ENCODE measurements at places on chromosomes 4 and X.
A peak's percentile ranks its signal among the peaks of the same experiment; 100 is the strongest.

GRCh38 chrX:145848448-145848847, 30.8 kb downstream of the SLITRK2 start:
- DNase-seq = no peak

DNA sequence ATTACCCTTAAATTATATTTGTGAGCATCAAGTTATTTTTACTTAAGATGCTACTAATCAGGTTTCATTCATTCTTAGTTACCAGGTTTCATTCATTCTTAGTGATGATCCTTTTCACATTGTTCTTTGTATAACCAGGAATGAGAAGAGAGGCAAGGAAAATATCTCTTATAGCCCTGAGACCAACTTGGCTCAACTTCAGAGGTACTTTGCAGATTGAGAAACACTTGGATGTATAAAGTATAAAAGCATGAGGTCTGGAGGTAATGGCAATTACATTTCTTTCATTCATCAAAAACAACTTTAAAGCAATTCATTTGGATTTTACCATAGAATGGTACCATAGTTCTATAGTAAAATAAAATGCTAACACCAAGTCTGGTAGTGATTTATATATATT, 231.0 kb downstream of the PRDM5 start:
- peak; percentile 40 for DNase-seq

DNA sequence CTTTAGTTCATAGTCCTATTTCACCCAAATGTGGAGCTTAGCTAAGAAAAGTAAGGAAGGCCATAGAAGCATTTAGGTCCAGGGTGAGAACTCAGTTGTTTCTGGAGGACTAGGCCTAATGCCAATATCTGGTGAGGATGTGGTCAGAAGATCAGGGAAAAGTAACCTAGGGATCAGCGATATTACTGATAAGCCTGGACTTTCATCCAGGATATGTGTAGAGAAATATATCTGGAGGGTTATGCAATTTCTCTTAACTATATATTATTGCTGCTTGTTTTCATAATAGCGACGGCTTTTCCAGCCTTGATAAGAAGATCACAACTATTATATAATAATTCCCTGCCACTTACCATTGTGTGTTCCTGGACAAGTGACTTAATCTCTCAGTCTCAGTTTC, 81.1 kb downstream of the FRAS1 start:
- DNase-seq = no peak

DNA sequence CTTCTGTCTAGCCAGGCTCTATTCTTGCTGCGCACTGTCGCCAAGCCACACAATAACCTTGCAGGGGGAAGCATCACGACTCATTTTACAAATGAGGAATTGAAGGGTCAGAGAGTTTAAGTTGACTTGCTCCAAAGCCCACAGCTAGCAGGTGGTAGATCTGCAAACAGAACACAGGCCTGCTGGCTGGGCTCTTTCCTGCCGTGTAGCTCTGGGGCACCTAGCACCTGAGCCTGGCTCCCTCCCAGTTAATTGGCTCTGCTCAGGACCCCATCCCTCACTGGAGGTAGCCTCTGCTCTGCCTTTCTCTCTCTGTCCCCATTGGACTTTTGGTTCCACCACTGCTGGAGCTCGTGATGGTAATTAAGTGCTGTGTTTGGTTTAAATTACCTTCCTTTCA, 98.5 kb downstream of the NSUN7 start:
- DNase-seq = no peak

DNA sequence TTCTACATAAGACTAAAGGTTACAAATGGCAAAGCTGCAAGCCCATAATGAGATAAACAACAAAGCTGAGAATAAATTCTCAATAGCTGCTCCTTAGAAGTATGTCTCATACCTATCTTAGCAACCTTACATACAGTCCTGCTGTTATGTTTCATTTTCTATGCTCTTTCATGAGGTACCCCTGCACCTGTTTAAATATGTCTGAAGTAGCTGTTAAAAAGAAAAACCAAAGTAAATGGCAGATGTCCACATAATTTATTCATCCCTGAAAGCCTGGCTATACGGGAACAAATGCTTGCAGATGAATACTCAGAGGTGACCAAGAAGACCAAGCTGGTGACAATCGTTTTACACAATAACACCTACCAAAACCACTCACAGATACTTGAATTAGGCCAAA, 22.5 kb downstream of the PPA2 start:
- no peak for DNase-seq

DNA sequence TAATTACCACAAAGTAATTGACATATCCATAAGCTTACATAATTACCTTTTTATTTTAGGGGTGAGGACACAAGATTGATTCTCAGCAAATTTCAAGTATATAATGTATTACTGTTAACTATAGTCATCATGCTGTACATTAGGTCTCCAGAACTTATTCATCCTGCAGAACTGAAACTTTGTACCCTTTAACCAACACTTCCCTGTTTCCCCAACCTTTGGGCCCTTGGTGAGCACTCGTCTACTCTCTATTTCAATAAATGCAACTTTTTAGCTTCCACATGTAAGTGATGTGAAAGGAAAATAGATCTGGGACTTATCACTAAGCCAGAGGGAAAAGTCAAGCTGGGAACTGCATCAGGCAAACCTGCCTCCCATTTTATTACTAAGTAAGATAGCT, 33.6 kb upstream of the CCNG2 start:
- DNase-seq = no peak

GRCh38 chr4:111934314-111934713, 210.9 kb upstream of the FAM241A start:
- no peak for DNase-seq

DNA sequence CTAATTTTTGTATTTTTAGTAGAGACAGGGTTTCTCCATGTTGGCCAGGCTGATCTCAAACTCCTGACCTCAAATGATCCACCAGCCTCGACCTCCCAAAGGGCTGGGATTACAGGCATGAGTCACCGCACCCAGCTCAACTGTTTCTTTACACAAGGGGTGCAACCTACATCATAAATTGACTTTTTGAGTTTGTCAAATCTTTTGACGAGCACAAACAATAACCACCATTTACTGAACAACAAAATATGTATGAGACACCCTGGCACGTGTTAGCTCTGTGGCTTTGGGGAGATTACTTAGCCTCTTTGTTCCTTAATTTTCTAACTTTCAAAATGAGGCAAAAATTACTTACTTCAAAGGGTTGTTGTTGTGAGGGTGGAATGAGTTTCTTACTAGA, 23.5 kb upstream of the SLC34A2 start:
- DNase-seq = no peak

DNA sequence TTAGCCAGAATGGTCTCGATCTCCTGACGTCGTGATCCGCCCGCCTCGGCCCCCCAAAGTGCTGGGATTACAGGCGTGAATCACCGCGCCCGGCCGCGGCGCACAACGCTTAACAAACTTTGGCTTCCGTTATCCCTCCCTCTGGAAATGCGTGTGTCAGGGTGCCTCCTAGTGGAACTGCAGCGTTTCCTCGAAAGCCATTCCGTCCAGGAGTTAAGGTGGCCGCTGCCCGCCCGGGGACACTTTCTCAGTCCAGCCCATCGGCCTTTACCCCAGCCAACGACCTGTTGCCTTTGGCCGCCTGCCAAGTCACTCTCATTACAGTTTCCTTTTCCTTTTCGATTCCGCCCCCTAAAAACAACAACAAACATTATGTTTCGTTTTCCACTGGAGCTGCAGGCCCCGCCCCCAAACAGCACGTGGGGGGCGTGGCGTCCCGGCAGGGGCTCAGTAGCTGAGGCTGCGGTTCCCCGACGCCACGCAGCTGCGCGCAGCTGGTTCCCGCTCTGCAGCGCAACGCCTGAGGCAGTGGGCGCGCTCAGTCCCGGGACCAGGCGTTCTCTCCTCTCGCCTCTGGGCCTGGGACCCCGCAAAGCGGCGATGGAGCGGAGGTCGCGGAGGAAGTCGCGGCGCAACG, at the start of gene HERC5:
Gene HERC5 (plus strand): TSS at position 450 of the 637 bp plus-strand sequence. CDS start 151 bp downstream, at position 601.
- DNase-seq = peak; percentile 95

GRCh38 chr4:147052361-147052760, 106.7 kb upstream of the TTC29 start:
- DNase-seq = no peak

DNA sequence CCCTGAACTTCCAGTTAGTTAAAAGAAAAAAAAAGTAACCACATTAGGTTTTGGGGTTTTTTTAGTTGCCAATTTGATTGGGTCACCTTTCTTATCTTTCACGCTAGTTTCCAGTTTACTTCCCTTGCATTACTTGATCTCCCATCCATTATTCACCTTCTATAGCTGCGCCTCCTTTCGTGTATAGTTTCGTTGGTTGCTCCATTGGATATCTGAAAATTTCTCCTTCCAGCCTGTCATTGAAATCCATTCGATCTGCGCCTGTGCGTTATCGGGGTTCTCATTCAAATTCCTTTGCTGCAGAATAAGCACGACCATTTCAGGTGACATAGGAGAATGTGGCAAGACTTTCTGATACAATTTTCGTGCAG, 764 bp downstream of the TRAPPC11 start:
- DNase-seq = peak; percentile 13

DNA sequence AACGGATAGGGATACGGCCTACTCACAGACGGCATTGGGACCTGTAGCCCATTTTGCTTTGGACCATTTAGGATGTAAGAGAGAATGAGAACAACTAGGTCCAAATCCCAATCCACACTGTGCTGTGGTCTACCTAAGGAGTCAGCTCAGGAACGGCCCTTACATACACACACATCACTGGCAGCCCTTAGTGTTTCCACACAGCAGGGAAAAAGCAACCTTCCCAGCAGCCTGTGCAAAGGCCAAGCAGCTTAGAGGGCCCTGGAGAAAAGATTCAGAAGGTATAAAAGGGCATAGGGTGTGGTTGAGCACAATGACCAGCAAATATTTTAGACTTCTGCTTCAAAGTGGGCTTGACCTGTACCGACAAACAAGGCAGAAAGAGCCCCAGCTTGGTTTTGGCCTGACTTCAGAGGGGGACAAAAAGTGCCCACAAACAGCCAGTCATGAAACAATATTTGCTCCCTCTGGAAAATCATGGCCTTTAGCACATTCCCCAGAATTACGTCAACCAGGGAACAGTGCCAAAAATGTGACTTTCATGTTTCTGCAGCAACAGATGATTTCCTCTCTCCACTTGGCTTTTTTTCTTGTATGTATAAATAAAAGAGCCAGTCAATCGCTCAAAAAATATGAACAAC, 359.5 kb upstream of the FGF16 start:
- DNase-seq = peak; percentile 61

DNA sequence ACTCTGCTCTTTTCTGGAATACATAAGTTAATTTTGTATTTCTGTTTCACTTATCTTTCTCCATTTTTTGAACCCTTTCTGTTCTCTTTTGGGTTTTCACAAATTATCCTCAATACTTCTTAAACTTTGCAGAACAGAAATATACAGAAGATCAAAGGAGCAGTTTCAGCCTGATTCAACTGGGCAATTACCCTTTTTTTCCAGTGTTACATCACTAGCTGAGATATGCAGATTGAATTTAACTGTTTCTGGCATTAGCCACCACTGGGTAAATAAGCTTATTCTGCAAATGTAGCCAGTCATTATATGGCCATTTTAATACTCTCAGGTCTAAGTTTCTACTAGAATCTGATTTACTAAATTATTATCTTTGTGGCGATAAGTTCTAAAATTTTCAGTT, 66.9 kb upstream of the GRID2 start:
- peak; percentile 75 for DNase-seq

GRCh38 chrX:68698942-68699341, 51.5 kb downstream of the STARD8 start:
- DNase-seq = no peak

DNA sequence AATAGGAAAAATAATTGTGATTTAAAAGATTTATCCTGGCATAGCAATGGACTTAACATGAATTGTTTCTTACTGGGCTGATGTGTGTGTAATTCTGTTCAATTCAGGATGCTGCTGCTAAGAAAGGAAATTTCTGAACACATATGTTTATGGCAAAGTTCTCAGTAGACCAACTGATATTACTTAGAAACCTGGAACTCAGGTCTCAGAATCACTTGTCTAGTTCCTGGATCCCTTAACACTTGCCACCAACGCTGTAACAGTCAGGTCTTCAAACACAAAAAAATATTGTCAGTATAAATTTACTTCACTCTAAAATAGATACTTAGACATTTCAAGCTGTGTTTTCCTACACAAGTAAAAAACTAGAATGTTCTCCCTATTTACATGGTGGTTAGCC, 5.5 kb downstream of the CASP3 start:
- DNase-seq = no peak

DNA sequence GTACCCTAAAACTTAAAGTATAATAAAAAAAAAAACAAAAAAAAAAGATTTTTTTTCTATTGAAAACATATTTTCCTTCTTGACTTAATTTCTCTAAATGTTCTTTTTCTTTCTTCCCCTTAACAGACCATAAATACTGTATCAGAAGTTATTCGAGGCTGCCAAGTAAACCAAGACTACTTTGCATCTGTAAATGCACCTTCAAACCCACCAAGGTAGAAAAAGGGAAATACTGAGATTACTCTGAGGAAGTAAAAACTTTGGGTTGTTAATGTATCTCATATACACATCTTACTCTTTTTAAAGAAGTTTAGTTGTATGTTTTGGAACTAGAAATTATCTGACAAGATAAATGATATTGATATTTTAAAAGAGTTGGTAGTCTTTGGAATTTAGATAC, 65.6 kb downstream of the USO1 start:
- no peak for DNase-seq

- DNase-seq = peak; percentile 84
Observed at GRCh38 chr4:53928825-53929224, 135.6 kb downstream of the CHIC2 start.

DNA sequence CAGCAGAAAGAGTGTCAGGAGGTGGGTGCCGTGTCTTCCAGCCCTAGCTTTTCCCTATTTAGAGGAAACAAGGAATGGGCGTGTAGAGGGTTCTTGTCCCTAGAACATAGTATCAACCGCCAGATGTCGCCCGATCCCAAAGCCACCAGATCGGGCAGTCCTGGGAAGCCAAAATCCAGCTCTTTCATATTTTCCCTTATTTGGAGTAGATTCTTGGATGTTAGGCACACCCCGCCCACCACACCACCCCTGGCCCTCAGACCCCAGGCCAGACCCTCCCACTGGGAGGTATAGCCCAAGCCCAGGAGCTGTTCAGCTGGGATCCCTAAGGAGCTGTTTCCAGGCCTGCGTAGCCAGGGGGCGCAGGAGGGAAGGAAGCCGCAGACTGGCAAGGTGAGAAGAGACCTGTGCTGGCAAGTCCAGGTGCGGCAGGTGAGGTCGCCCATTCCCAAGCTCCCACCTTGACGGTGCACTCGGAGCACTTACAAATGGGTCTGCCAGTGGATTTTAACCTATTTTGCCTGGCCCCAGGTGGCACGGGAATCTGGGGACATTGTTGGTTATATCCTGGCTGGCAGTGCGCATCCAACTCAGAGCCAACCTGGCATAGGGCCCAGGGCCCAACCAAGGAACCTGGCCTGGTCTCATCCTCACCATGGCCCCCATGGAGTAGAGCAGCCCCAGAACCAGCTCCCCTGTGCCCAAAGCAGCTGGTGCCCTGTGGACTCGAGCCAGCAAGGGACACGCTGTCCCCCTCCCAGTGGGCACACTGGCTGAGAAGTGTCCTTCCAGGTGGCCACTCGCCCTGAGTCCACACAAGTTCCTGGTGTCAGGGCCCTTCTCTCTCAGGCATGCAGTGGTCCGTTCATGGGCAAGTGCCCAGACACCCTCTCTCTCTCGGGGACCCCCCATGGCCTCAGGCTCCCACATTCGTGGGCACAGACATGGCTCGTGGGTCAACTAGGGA, 811 bp downstream of the FLNA start:
- DNase-seq = peak; percentile 85

- DNase-seq = peak; percentile 69
Observed at GRCh38 chr4:156377036-156377710, 423.5 kb upstream of the CTSO start.

GRCh38 chrX:48934581-48935300, 15.9 kb upstream of the PIM2 start:
- DNase-seq = no peak
